ENCODE measurements at places on chromosomes 6 and 20. TPM values are rescaled to one million over a fixed set of nuclear protein-coding genes. Genes with fewer than 3 reads are reported as not detected.

TMC2 gene
- total RNA-seq, result not detected

TFEB gene
- 8.0 TPM for total RNA-seq

PACSIN1 gene
- not detected for total RNA-seq

OPRM1 gene
- not detected for total RNA-seq

ZSCAN26 gene
- 7.2 TPM for total RNA-seq

MEP1A gene
- 0.11 TPM for total RNA-seq

EEF1E1 gene
- 78.9 TPM for total RNA-seq

UBE2J1 gene
- total RNA-seq, result 21.8 TPM

DDX27 gene
- total RNA-seq, result 26.5 TPM

IP6K3 gene
- total RNA-seq, result not detected

ZNF391 gene
- 2.5 TPM for total RNA-seq

MEI4 gene
- not detected for total RNA-seq

SPATA25 gene
- total RNA-seq, result not detected

TUBB2B gene
- 5.9 TPM for total RNA-seq

ZNF341 gene
- total RNA-seq, result 1.9 TPM

TRIM15 gene
- not detected for total RNA-seq

CTCFL gene
- not detected for total RNA-seq

ZC3H12D gene
- not detected for total RNA-seq

SLC4A11 gene
- 6.8 TPM for total RNA-seq

GPR63 gene
- total RNA-seq, result 1.7 TPM

HNF4A gene
- total RNA-seq, result not detected

PPP1R16B gene
- total RNA-seq, result not detected

LST1 gene
- not detected for total RNA-seq

PDYN gene
- total RNA-seq, result not detected

RAET1E gene
- 1.7 TPM for total RNA-seq

CYP21A2 gene
- not detected for total RNA-seq

MOXD1 gene
- total RNA-seq, result 3.4 TPM

PPP1R3D gene
- 6.2 TPM for total RNA-seq

STX11 gene
- 0.15 TPM for total RNA-seq

SLC35D3 gene
- total RNA-seq, result not detected

EYS gene
- total RNA-seq, result 0.27 TPM

GRM4 gene
- 0.38 TPM for total RNA-seq

CFB gene
- 1.2 TPM for total RNA-seq

KIF25 gene
- total RNA-seq, result not detected

SLC32A1 gene
- total RNA-seq, result not detected

TFAP2B gene
- total RNA-seq, result 0.70 TPM

RIMS1 gene
- 0.08 TPM for total RNA-seq

RIMS4 gene
- total RNA-seq, result not detected

NOTCH4 gene
- total RNA-seq, result 0.08 TPM

ADGB gene
- total RNA-seq, result not detected

NKAIN2 gene
- not detected for total RNA-seq

FGD2 gene
- 0.23 TPM for total RNA-seq

HLA-DPA1 gene
- total RNA-seq, result 0.23 TPM

IMPG1 gene
- total RNA-seq, result not detected

SYNDIG1 gene
- 5.9 TPM for total RNA-seq

ACOT13 gene
- total RNA-seq, result 14.5 TPM

ISM1 gene
- total RNA-seq, result 1.0 TPM

PRND gene
- not detected for total RNA-seq
